Hematopoietic multipotent progenitor cell treated with erythropoietin and hydrocortisone succinate and interleukin-3 and kit ligand, for 6 days (in vitro differentiated cells): ENCODE measurements at places on chromosomes 2 and 18.

DNA sequence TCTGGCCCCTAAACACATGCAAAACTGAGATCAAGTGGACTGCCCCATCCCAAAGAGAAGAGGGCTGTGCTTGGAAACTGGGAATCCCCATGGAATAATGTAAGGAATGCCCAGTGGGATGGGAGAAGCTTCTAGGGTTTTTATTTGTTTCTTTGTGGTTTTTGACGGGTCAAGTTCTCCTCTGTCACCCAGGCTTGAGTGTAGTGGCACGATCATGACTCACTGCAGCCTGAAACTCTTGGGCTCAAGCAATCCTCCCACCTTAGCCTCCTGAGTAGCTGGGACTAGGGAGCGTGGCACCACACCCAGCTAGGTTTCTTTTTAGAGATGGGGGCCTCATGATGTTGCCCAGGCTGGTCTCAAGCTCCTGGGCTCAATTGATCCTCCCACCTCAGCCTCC is 101.7 kb upstream of the ZSWIM2 start:
- no peak for DNase-seq

- DNase-seq = no peak
These were observed 74.3 kb downstream of the IRS1 start for GRCh38 chr2:226725126-226725860.

DNA sequence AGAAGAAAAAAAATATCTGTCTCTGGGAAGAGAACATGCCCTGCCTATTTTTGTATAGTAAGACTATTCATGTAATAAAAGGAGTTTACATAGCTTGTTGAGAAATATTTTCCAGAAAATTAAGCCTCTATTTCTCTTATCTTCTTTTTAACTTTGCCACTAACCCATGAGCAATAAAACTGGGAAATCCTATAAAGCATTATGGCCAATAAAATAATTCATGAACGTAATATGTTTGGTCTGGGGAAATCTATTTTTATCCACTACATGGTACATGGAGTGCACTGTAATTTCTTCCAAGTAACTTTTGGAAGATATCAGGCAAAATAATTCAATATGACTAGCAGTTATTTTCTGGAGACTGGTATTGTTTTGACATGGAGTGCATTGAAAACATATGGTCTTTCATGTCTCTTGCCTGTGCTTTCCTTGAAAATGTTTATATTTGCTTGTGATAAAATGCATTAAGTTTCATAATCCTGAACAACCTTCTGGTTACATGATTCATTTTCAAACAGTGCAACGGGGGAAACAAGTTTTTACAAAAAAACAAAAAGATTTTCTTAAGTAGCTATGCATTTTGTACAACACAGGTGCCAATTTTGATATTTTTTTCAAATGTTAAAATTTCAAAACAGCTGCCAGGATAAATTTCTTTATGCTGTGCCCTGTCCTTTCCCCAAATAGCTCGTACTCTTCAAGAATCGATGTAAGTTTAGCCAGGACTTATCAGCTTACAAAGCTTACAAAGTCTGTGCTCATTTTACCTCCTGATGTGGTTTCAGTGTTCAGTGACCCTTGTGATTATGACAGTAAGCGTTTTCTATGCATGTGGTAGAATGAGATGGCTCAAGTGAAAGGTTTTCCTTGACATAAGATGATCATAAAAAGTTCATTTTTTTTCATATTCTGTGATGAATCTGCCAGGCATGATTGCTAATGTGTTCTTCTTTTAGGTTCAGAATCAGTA is 194.5 kb downstream of the UBE2E3 start:
- no peak for DNase-seq

- no peak for DNase-seq
These were observed 4.1 kb downstream of the KCNF1 start for GRCh38 chr2:10915731-10916276.

GRCh38 chr18:10863026-10863425 is 286.3 kb downstream of the PIEZO2 start:
- DNase-seq = no peak

DNA sequence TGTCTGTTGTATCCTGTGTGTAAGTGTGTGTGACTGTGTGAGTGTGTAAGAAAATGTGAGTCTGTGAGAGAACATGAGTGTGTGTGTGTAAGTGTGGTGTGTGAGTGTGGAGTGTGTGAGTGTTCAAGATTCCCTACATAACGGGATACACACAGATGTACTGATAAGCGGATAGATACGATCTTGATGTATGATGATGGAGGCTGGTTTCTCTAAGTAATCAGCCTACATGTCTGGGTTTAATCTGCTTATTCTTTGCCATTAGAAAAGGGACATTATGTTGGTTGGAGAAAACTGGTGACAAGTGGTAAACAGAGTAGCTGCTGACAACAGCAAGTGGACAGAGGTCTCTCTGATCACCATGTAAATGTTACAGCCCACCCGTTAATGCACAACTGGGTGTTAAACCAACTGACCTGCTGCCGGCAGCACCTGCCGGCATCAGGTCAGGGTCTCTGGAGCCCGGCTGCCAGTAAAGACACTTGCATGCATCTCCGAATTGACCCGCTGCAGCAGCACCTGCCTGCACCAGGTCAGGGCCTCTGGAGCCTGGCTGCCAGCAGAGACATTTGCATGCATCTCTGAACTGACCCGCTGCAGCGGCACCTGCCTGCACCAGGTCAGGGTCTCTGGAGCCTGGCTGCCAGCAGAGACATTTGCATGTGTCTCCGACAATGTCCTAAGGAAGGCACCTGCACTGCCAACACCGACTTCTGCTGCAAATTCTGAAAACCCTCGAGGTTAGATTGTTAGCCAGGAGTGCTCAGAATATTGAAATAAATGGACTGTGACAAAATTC is 87.5 kb downstream of the MBP start:
- no peak for DNase-seq

DNA sequence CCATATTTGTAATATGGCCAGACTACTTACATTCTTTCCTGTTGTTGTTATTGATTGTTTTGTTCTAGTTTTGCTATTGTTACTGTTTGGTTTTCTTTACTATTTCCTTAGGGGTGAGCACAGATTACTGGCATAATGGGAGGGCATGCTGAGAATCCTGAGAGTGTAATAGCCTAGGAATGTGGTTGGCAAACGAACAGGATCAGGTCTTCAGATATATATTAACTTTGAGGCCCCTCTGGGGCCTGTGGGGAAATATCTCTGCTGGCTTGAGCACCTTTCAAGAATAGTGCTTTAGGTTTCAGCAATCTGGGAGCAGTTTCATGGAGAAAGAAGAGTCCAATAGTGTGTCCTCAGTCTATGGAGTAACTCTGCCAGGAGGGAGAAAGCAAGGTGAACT is 144.4 kb downstream of the THSD7B start:
- DNase-seq = no peak

- peak; percentile 68 for DNase-seq
These were observed 428 bp downstream of the TCF4 start for GRCh38 chr18:55587418-55588110.

DNA sequence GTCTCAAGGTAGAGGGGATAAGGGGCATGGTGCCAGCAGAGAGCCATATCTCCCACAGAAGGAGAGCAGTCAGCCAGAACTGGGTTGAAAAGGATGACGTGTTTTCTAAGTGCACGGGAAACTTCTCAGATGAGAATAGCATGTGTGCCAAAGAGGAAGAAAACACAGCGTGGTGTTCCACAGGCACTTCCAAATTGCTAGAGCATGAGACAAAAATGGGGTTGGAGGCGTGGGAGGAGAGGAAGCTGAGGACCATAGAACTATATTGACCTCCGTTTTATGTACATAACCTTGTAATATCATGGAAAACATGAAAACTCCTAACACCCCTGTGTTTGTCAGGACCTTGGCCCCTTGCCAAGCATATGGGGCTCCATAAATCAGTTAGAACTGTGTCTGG is 682.7 kb upstream of the RAB6C start:
- no peak for DNase-seq

GRCh38 chr2:119808516-119809147 is 48.9 kb downstream of the PTPN4 start:
- DNase-seq = no peak

GRCh38 chr2:38097258-38097987 is 21.5 kb upstream of the CYP1B1 start:
- DNase-seq = no peak

DNA sequence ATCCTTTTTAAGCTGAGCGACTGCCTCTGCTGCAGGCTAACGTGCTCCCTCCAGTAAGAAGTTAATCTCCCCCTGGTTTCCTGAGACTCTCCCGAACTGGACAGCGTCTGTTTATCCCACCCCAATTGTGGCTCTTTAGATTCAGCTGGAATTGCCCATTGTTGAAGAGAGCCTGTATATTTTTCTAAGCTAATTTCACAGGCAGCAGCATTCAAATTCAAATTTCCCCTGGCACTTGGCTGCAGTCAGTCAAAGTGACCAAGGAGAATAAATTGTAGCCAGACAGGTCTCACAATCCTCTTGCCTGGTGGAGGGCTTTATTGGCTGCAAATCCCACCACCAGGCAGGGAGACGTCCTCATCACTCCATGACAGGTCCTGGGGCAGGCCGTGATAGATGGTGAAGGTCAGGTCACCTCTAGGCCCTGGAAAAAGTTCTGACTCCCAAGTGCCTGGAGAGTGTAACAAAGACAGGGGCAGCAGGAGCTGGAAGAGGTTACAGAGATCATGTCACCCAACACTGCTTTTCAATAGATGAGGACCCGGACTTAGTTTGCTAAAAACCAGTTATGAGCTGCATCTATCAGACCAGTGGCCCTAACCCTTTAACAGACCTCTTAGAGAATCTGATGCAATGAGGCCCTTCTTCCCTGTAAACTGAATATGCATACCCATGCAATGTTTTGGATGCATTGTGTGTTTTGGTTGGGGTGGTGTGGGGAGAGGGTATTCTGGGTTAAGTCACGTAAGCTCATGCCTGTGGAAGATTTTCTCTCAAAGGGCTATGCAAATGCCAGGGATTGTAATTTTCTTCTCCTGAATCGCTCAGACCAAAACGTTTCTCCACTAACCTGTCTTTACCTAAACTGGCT is 32.3 kb upstream of the C18orf32 start:
- no peak for DNase-seq

GRCh38 chr18:63143330-63143771 is 176.2 kb downstream of the BCL2 start:
- no peak for DNase-seq

DNA sequence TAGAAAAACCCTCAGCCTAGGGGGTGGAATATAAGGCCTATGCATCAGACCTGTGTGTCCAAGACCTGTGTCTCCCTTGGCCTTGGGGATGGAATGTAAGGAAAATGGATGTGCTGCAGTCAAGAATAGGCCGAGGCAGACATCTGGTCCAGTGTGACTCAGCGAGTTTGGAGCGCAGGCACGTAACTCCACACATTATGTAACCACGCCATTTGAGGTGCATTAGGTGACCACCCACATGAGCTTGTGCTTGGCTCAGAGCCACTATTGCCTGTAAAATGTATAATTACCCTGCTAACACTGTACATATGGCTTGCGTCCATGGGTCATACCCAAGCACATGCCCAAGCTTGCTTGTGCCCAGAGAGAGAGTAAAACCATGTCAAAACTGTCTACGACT is 580.9 kb upstream of the HNMT start:
- DNase-seq = no peak

- no peak for DNase-seq
These were observed 7.2 kb downstream of the AGAP1 start for GRCh38 chr2:235500761-235501672.

DNA sequence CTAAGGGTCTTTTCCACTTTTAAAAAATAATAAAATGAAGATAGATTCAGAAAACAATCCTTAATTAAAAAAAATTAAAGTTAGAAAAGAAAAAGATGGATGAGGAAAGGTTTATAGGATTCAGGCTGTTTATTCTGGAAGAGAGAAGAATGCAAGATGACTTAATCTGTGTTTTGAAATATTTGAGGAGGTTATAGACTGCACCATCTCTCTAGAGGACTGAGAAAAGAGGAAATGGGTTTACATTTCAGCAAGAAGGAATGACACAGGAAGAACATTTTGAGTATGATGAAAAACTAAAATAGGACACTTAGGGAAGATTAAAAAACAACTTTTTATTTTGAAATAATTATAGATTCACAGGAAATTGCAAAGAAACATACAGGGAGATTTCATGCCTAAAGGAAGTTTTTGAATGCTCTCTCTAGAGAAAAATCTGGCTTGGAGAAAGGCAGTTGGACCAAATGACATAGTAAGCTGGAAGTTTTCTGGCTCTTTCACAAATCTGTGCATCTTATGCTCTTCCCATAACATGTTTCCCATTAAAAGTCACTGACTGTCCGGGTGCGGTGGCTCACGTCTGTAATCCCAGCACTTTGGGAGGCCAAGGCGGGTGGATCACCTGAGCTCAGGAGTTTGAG is 75.0 kb downstream of the CERS6 start:
- DNase-seq = peak; percentile 18

GRCh38 chr18:58456625-58457024 is 172.3 kb downstream of the ALPK2 start:
- DNase-seq = no peak

GRCh38 chr2:106961328-106961727 is 75.4 kb upstream of the ST6GAL2 start:
- no peak for DNase-seq

DNA sequence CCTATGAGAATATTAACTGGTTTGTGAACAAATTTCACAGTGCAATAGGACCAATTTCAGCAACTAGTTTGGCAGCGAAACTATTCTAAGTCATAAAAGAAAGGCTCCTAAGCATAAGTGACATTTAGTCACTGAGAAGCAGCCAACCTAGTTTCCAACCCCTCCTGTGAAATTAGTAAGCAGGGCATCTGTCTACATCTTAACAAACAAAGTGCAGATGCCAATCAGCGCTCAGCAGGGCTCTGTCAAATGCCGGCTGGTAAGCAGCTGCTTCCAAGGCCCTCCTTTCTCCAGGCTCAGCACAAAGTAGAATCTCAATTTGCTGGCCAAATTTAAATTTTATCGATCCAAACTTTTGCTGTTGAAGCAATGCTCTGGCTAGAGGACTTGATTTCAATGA is 124.7 kb downstream of the ICOS start:
- no peak for DNase-seq

DNA sequence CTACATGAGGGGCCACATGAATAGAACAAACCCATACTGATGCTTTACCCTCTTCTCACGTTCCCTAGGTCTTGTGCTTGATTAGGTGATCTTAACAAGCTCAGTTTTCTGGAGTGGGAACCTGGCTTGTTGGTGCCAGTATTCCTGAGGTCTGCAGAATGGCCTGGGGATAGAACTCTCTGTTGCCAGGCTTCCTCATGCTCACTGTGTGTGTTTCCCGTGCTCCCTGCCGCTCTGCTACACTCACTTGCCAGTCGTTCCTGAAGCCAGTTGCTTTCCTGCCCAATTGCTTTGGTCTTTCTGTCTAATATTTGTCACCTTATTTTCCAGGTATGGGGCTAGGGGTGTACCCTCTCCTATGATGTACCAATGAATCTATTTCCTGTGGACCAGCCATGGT is 2111.5 kb upstream of the PIK3C3 start:
- no peak for DNase-seq

- no peak for DNase-seq
These were observed 92.6 kb downstream of the RIT2 start for GRCh38 chr18:43022874-43023273.

GRCh38 chr2:214807653-214808052 is 1.8 kb downstream of the BARD1 start:
- DNase-seq = peak; percentile 15

GRCh38 chr18:48428475-48429177 is 19.4 kb upstream of the ZBTB7C start:
- DNase-seq = no peak

GRCh38 chr2:36589230-36589630 is 8.7 kb downstream of the FEZ2 start:
- no peak for DNase-seq
